ENCODE measurements at places on chromosomes 11 and 22. TPM values are rescaled to one million over a fixed set of nuclear protein-coding genes. Genes with fewer than 3 reads are reported as not detected.

The NTM gene
- total RNA-seq, result not detected

The OR51A4 gene
- not detected for total RNA-seq

The TRIM21 gene
- total RNA-seq, result 73.3 TPM

The P4HA3 gene
- total RNA-seq, result not detected

The CADM1 gene
- not detected for total RNA-seq

The ADM2 gene
- total RNA-seq, result 4.5 TPM

The TRPM5 gene
- total RNA-seq, result not detected

The RIN1 gene
- 1.3 TPM for total RNA-seq

The SMTNL1 gene
- not detected for total RNA-seq

The MIOX gene
- 0.32 TPM for total RNA-seq

The GRIA4 gene
- total RNA-seq, result not detected

The PGM2L1 gene
- 5.3 TPM for total RNA-seq

The ASPHD2 gene
- 17.4 TPM for total RNA-seq

The RAB39A gene
- 0.12 TPM for total RNA-seq

The TEX54 gene
- not detected for total RNA-seq

The LAYN gene
- total RNA-seq, result 4.1 TPM

The LRRN4CL gene
- total RNA-seq, result 0.20 TPM

The OR51B2 gene
- total RNA-seq, result not detected

The RFPL2 gene
- 0.15 TPM for total RNA-seq

The PLCB3 gene
- total RNA-seq, result 12.0 TPM

The VPS51 gene
- 145 TPM for total RNA-seq

The CABP4 gene
- 4.2 TPM for total RNA-seq

The TREH gene
- not detected for total RNA-seq

The OR52E6 gene
- total RNA-seq, result not detected

The MUC6 gene
- total RNA-seq, result not detected

The RAB38 gene
- total RNA-seq, result 3.7 TPM

The HEPHL1 gene
- total RNA-seq, result not detected

The CDC42BPG gene
- total RNA-seq, result 0.42 TPM

The DAGLA gene
- total RNA-seq, result 0.17 TPM

The OR52A1 gene
- not detected for total RNA-seq

The OR9G4 gene
- not detected for total RNA-seq

The CHADL gene
- total RNA-seq, result 0.24 TPM

The B3GAT1 gene
- 1.9 TPM for total RNA-seq

The CCDC157 gene
- 4.6 TPM for total RNA-seq

The MYRF gene
- total RNA-seq, result 0.83 TPM

The MAML2 gene
- 13.9 TPM for total RNA-seq

The GGTLC2 gene
- not detected for total RNA-seq

The EFCAB6 gene
- total RNA-seq, result not detected

Measured in T-helper 1 cell treated with Interleukin-12 subunit alpha and Interleukin-12 subunit beta and Interleukin-4 antibody, amounts not matched to agents 30 ng/mL and 1 ng/mL, for 36 hours (primary cell).